Stimulated activated CD4-positive, alpha-beta T cell treated with anti-CD3 and anti-CD28 coated beads, Interleukin-4, amount 100 ng/mL, for 4 hours (primary cell): ENCODE measurements at places on chromosomes 16 and 17.

DNA sequence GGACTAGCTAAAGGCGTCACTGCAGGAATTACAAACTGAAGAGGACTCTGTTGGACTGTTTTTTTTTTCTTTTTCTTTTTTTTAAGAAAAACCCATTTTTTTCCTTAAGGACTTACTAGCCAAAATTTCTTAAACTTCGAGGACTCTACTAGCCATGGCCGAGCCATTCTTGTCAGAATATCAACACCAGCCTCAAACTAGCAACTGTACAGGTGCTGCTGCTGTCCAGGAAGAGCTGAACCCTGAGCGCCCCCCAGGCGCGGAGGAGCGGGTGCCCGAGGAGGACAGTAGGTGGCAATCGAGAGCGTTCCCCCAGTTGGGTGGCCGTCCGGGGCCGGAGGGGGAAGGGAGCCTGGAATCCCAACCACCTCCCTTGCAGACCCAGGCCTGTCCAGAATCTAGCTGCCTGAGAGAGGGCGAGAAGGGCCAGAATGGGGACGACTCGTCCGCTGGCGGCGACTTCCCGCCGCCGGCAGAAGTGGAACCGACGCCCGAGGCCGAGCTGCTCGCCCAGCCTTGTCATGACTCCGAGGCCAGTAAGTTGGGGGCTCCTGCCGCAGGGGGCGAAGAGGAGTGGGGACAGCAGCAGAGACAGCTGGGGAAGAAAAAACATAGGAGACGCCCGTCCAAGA, 878 bp downstream of the HEXIM1 start:
- peak; percentile 65 for DNase-seq

GRCh38 chr17:31907342-31907962, 5.9 kb upstream of the UTP6 start:
- no peak for DNase-seq

GRCh38 chr16:1428511-1428910, 2.4 kb upstream of the PERCC1 start:
- peak; percentile 41 for DNase-seq

- DNase-seq: no peak
These were observed 935 bp downstream of the USP32 start for GRCh38 chr17:60390925-60391470.

DNA sequence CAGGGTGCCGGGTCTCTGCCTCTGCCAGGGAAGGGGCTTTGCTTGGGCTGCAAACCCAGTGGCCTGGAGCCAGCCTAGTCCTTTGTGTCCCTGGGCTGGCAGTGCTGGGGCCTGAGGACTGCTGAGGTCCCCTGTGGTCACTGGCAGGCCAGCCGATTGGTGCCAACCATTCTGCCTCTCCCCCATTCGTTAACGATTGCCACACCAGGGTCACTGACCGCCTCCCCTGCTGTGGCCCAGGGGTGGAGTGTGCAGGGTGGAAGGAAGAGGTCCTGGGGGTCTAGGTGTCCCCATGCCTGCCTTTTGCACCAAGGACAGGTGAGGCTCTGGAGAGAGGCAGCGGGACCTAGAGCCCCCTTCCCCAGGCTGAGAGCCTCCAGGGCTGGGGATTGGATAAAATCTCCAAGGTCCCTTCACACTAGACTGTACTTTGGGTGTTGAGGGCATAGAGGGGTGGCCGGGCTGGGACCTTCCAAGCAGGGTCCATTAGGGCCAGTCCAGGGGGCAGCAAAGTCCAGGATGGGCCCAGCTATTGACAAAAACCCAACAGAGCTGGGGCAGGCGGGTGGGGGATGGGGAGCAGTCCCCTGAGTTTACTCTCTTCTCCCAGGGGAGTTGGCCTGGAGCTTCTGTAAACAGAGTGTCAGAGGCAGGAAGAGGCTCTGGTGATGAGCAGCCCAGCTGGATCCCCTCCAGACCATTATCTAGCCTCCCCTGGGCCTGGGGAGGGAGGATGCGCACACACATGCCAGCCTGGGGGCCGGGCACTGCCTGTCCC, 1.1 kb downstream of the VASN start:
- no peak for DNase-seq
